NCI-H524 treated with DMSO at 0.1 percent for 48 hours (cell line): ENCODE measurements at places on chromosomes 6 and 20.

GRCh38 chr20:57679113-57679512 is 30.7 kb downstream of the PMEPA1 start:
- no peak for DNase-seq

DNA sequence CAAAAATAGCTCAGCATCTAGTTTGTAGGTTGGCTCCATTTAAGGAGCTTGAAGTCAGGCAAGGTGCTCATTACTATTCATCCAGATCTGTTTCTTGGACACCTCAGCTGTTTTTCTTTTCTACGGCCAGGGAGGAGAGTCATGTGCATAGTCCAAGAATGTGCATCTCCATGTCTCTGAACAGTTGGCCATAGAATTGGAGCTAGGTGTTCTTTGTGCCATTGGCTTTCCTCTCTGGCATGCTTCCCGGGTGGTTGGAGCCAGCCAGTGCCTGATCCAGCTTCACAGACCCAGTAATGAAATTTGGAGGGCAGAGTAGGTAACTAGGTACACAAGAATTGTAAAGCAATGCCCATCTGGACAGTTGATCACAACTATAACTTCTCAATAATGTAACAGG is 21.6 kb downstream of the EYA4 start:
- no peak for DNase-seq

GRCh38 chr6:107357842-107358241 is 101.5 kb downstream of the PDSS2 start:
- DNase-seq = no peak

DNA sequence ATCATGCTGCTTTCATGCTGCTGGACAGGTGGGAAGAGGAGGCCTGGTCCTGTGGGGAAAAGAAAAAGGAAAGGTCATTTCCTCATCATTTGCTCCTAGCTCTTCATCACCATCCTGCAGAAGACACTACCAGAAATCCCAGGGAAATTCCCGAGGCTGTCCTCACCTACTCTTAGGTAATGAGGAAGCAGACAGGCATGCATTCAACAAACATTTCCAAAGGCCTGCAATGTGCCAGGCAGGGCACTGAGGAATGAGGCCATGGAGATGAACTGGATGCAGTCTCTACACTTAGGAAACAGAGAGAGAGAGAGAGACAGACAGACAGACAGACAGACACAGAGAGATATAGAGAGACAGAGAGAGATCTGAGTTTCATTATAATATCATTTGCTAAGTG is 83.0 kb upstream of the MRPS10 start:
- no peak for DNase-seq

DNA sequence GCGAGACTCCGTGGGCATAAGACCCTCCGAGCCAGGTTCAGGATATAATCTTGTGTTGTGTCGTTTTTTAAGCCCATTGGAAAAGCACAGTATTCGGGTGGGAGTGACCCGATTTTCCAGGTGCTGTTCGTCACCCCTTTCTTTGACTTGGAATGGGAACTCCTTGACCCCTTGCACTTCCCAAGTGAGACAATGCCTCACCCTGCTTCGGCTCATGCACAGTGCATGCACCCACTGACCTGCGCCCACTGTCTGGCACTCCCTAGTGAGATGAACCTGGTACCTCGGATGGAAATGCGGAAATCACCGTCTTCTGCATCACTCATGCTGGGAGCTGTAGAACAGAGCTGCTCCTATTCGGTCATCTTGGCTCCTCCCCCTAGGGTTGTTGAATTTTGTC is 307.7 kb upstream of the DEFB115 start:
- DNase-seq = no peak

GRCh38 chr6:45505470-45505869 is 127.7 kb upstream of the SUPT3H start:
- DNase-seq = no peak

- DNase-seq = no peak
These were observed 107.0 kb upstream of the EYS start for GRCh38 chr6:65814071-65814470.
